ENCODE measurements at places on chromosomes 5 and 9. TPM values are rescaled to one million over a fixed set of nuclear protein-coding genes. Genes with fewer than 3 reads are reported as not detected.

DNA sequence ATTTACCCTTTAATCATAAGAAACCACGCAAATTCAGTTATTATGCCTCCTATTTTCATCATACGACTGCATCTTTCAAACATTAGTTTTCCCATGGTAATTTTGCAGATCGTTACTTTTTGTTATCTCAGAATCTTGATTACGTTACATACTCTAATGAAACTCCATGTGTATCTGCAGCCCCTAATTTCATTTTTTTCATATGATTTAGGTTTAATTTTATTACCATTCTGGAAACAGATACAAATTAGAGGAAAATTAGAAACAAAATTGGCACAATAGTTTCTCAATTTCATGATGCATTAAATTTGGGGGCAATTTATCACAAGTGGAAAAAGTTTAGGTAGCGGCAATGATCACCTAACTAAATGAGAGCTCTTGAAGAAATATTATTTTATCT lies 52.3 kb downstream of the C9orf153 start:
- no peaks in the 10 kb centered on the region for H3K27me3 ChIP-seq
- no peaks in the 10 kb centered on the region for H3K4me1 ChIP-seq
- no peak overlapping the region for H3K27ac ChIP-seq
- no peak overlapping the region for H3K4me3 ChIP-seq
- no peaks in the 10 kb centered on the region for H3K36me3 ChIP-seq

GRCh38 chr9:128503870-128504269 lies 649 bp upstream of the GLE1 start:
- no peak for DNase-seq
- peaks cover 21% of the 10 kb centered on the region for H3K36me3 ChIP-seq
- peak overlapping the region; percentile 99 for H3K27ac ChIP-seq
- H3K4me1 ChIP-seq = peaks cover 25% of the 10 kb centered on the region
- H3K4me3 ChIP-seq = peak overlapping the region; percentile 92

DNA sequence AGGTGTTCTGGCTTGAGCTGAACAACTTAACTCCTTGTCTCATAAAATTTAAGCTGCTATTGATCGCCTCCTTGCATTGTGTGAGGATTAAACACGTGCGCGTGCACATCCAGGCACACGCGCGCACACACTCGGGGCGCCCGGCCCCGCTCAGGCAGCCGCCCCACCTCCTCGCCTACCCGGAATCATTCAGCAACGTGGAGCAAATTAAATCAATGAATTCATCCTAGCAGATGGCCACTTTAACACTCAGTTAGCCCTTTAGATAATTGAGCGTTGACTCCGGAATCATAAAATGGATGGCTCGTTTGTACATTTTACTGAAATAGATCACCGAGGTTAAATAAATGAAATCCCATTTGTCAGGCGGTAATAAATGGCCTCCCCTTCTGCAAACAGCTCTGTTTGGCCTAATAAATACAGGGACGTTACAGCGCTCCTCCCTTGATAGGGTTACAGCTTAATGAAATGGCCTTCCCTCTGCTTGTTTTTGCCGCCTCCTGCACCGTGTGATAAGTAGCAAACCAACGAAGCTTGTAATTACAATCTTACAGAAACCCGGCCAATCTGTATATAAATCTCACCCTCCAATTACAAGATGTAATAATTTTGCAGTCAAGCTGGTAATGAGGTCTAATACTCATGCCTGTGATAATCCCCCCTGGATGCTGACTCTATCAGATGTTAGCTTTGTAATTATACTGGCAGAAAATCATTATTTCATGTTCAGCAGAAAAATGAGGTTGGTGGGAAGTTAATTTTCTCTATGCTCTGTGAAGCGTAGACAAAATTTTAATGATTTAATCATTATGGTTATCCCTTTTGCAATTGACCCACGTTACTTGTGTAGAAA lies 229.7 kb upstream of the IRX4 start:
- H3K4me3 ChIP-seq = no peak overlapping the region
- DNase-seq = no peak
- no peaks in the 10 kb centered on the region for H3K4me1 ChIP-seq
- H3K27me3 ChIP-seq = no peaks in the 10 kb centered on the region
- no peak overlapping the region for H3K27ac ChIP-seq

DNA sequence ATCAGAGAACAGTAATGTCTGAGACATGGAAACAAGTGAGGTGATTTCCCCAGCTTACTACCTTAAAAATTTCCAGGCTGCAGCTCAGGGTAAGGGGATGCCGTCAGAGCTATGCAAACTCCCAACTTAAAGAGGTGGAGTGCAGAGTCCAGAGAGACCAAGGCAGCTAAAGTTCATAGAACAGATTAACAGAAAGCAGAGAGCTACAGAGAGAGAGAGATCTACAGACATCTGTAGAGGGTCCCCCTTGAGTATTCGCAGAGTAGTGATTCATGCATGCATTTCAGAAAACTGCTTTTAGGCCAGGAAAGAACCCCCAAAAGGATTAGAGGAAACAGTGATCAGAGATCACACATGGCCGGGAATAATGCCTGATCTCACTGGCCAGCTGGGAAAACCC lies 306.2 kb upstream of the PUM3 start:
- H3K4me1 ChIP-seq = no peaks in the 10 kb centered on the region
- peaks cover 3% of the 10 kb centered on the region for H3K27me3 ChIP-seq
- no peaks in the 10 kb centered on the region for H3K36me3 ChIP-seq
- no peak overlapping the region for H3K4me3 ChIP-seq

The VCAN gene
- total RNA-seq = not detected

The PRRT1B gene
- not detected for total RNA-seq

Data from activated CD8-positive, alpha-beta T cell treated with anti-CD3 and anti-CD28 coated beads for 36 hours (primary cell).